ENCODE measurements at places on chromosomes 1 and 21.

GRCh38 chr1:183685112-183685713 lies 32.1 kb upstream of the APOBEC4 start:
- no peak for DNase-seq

GRCh38 chr21:42677339-42678321 lies 24.2 kb downstream of the PDE9A start:
- no peak for DNase-seq

DNA sequence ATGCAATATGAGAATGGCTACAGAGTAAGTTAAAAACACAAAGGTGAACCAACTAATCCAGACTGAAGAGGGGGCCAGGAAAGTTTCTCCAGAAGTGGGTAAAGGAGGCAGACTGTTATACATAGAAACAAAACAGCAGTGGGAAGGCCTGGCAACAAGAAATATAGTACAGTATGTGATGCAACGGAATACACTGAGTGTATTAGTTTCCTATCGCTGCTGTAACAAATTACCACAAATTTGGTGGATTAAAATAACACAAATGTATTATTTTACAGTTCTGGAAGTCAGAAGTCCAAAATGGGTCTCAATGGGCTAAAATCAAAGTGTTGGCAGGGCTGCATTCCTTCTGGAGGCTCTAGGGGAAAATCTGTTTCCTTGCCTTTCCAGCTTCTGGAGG lies 95.2 kb downstream of the ZSWIM5 start:
- DNase-seq = no peak

- DNase-seq = no peak
Measured at GRCh38 chr1:183912265-183912886, 107.5 kb downstream of the RGL1 start.

DNA sequence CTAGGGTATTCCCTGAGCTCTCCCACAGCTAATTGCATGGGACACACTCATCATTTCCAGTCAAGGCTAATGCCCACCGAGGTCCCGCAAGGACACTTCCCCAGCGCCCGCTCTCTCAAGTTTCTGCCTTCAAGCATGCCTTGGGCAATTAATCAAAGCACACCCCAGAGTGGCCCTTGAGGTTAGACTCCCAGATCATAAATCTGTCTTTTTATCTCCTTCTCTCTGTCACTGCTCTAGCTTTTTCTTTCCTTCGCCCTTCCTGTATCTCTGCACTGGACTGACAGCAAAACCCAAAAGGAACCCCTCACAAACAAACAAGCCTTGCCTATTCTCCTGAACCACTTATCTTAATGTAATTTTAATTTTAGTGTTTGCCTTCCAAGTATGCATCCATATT lies 7.9 kb upstream of the EXOSC10 start:
- DNase-seq = no peak

DNA sequence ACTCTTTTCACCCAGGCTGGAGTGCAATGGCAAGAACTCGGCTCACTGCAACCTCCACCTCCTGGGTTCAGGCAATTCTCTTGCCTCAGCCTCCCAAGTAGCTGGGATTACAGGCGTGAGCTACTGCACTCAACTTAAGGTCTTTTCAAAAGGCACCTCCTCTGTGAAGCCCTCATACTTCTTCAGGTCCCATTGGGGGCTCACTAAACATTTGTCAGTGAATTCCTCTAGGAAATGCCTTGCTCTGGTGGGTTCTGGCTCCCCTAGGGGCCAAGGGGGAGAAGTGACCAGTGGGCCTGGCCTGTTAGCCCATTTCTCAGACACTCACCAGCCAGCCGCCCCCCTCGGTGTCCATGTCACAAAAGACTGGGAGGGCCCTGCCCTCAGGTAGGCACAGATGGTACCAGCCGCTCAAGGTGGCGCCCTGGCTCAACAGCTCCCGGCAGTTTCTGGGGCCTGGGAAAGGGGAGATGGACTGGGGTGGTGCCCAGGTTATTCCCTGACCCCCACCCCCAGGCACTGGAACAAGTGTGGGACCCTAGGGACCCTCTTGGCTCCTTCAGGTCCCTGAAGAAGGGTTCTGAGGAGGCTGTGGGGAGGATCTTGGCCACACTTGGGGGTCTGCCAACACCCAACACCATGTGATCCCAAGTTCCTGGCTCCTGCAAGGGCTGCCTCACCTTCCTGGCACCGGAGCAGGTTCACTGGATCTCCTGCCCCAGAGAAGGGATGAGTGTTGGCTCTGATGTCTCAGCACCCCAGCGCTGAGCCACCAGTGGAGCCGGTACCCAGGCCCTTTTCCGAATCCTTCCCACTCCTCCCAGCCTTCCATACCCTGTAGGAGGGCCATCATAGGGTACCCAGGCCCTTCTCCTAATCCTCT lies 1.6 kb downstream of the FCN3 start:
- DNase-seq = no peak
